ENCODE measurements at places on chromosomes 7 and 10.

DNA sequence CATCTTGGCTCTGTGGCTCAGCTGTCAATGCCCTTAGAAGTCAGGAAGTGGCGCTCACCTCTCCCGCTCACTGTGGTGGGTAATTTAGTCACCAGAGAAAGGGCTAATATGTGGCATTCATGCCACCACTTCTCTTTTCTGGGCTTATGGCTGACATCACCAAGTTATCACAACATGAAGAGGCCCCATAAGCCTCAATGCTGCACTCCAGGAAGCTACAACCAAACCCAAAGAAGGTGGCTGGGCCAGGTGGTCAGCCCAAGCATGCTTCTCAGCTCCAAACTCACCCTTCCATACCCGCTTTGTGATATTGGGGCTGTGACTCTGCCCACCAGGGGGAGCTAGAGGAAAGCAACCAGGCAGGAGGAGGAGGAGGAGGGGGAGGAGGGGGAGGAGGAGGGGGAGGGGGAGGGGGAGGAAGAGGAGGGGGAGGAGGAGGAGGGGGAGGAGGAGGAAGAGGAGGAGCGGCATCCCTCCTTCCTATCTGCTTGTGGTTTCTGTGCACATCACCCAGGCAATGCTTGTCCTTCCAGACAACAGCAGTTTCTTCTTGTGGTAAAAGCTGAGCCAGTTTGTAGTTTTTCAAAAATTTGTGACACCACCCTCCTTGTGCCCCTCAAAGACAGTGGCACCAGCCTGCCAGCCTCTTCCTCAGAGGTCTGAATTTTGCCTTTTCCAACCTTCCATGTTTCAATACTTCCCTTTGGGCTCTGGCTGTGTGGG is 42.1 kb downstream of the CYP26A1 start:
- DNase-seq: peak; percentile 86

GRCh38 chr7:107846324-107846723 is 43.3 kb upstream of the SLC26A3 start:
- DNase-seq: no peak

GRCh38 chr7:23358152-23358674 is 59.1 kb downstream of the MALSU1 start:
- no peak for DNase-seq

DNA sequence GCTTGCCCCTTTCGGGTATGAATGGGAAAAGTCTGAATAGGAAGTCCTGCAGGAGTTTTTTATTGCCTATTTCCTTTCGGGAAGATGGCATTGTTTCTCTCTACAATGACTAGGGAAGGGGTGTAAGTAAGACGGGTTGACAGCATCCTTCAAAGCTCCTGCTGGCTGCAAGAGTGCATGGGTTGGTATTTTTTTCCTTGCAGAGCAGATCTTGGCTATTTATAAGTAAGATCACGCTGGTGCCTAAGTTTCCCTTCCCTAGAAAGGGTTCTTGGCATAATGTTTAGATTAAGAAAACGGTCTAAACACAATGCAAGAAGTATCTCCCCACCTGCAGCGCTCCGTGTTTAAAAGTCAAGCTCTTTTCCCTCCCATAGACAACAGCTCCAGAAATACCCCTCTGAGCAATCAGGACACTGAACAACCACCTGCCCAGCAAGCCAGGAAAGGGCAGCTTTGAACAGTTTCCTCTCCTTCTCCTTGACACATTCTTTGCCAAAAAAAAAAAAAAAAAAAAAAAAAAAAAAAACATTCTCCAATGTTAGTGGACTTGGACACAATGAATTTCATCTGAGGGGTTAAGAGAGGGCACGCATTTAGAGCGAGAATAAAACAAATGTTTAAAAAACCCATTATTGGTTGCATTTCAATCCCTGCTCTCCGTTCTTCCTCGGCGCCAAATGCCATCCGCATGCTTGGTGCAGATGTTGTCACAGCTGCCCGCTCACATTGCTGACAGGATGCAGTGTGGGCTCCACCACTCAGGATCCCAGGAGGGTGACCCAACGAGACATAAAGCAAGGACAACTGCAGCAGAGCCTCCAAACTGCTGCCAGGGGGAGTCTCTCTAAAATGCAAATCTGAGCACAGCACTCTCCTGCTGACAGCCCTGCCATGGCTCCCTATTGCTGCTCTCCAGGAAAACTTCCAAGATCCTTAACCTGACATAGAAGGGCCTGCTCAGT is 427.4 kb upstream of the MGMT start:
- DNase-seq: no peak

GRCh38 chr10:102782673-102783551 is 39.2 kb downstream of the WBP1L start:
- DNase-seq: no peak

GRCh38 chr7:24325708-24326107 is 41.7 kb downstream of the NPY start:
- DNase-seq: no peak

DNA sequence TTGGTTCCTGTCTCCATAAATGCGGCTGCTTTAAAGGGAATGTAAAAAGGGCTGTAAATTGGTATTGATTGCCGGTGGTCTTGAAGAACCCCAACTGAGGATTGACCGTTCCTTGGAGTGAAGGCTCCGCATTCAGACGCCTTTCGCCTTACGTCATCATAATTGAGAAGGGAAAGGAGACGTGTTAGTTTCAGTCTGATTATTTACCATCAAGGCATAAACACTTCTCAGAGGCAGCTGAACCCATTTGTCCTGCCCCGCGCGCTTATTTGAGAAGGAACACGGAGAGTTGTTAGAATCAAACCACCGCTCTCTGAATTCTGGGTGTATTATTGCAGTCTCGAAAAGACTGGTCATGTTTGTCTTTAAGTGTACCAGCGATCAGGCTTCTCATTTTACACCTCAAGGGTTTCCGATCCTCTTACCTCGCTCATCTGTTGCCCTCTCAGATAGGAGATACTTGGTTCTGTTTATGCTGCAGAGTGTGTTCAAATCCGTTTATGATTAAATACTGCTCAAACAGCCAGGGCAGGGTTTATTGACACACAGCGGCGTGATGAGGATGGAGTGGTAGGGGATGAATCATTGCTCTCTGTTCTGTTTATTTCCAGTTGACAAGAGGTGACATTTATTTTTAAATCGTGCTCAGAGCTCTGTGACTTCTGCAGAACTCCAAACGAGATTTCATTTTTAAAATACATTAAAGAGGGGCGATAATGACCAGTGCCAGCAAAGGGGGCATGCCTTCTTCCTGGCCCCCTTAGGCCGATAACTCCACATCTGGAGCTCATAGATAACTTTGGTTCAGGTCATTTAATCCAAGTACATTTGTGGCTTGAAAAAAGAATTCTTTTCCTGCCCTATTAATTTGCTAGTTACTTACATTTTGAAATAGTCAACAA is 30.4 kb downstream of the FOXK1 start:
- peak; percentile 43 for DNase-seq

GRCh38 chr7:38330039-38330438 is 56.6 kb upstream of the TARP start:
- DNase-seq: no peak

DNA sequence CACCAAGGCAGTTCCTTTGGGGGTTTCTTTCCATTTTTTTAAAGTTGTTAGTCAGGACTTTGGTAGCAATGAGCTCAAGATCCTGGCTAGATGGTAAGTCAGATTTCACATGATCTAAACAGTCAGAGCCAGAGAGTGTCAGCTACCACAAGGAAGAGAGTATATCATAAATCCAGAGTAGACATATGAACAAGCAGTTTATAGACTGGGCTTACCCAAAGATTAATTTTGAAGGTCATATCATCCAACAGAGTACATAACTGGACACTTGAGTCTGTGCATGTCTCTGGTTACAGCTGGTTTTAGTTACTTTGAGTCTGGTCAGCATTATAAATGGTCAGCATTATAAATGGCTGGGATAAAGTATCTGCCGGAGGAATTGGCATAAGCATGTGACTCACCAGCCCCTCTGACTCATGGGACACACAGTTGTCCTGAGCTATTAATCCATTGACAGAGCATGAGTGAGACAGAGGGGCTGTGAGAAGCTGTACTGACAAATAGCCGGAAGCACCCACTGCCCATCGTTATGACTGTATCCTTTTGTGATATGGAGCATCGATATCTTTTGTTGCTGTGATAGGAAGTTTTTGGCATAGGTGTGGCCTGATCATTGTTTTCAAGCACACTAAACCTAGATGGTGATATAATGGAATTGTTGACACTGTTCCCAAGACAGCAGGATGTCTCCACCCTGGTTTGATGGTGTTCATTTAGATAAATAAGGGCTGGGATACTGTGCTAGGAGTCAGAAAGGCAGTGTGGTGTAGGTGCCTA is 19.3 kb downstream of the PPP1R3C start:
- DNase-seq: no peak

DNA sequence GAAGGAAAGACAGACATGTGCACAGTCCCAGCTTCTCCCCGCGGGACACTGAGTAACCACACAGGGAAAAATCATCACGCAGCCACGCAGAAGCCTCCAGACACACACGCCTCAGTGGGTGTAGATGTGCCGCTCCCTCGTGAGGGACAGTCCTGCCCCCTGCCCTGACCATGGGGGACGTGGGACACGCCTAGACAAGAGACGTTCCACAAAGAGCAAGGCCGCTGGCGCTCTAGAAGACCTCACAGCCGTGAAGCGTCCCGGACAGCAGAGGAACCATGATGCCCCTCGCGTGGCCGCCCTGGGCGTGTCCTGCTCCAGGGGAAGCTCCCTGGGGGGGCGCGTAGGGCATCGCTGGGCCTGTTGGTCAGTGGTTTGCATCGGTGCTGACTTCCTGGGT is 210.8 kb downstream of the DNAJB6 start:
- peak; percentile 2 for DNase-seq

GRCh38 chr7:40586197-40586596 is 451.4 kb downstream of the SUGCT start:
- DNase-seq: no peak
